Sigmoid colon (tissue), 7 donors: ENCODE measurements at places on chromosomes 5 and 9. TPM values are rescaled to one million over a fixed set of nuclear protein-coding genes. Genes with fewer than 3 reads are reported as not detected.

Gene RMI1
- 1.4 TPM for total RNA-seq

Gene PAEP
- total RNA-seq, result not detected

Gene EGFL7
- 31.0 TPM for total RNA-seq

DNA sequence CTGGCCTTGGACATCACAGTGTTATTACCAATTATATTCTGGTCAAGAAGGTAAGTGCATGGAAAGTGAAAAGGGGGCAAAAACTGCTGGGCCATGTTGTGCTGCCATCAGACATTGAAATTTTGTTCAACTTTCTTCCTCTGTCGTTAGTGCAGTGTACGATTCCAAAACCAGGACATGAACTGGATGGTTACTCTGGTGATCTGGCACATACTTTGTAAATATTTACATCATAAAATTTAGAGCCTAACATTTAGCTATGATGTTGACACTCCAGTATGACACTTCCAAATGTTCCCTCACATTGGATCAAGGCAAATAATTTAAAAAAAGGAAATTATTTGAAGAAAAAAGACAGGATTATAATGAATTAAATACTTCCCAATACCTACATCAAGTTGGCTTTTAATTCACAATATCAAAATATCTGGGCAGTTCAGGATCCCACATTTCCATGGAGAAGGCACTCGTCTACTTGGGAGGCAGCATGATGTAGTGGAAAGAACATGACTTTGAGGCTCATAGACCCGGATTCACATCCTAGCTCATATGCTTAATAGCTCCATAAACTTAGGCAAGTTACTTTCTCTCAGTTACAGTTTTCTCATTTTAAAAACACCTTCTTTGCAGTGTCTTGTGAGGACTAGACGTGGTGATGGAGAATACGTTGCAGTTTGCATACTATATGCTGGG lies 342.5 kb upstream of the MPDZ start:
- no peak for DNase-seq

- DNase-seq, result no peak
Observed at GRCh38 chr5:36138900-36139683, 12.6 kb downstream of the LMBRD2 start.

DNA sequence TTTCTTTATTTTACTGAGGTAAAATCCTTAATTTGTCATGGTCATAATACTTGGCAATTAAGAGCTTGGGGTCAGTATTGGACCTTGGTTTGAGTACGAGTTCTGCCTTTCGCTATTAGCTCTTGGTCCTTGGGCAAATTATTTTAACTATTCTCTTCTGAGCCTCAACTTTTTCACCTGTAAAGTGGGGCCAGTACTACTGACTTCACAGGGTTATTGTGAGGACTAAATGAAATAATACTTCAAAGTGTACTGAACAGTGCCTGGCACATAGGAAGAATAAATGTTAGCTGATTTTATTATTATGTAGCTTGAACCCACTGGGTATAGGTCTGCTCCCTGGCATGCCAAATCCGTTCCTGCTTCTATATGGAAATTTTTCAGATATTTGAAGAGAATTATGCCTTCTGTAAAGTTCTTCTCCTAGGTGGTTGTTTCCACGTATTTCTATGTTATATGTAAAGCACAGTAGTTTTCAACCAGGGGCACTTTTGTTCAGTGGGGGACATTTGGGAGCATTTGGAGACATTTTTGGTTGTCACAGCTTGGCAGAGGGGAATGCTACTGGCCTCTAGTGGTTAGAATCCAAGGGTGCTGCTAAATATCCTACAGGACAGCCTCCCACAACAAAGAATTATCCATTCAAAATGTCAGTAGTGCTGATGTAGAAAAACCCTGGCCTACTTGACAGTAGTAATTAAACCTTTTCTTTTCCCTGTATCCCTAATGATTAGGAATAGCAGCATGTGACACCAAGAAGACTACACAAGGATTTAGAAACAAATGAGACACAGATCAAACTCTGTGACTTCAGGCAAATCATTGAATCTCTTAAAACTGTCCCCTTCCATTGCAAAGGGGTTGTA lies 4.5 kb downstream of the RCL1 start:
- DNase-seq, result no peak

- no peak for DNase-seq
Observed at GRCh38 chr5:152379331-152379730, 25.7 kb downstream of the NMUR2 start.
